Forelimb muscle (tissue), 1 donor: ENCODE measurements at places on chromosomes 6 and 20. TPM values are rescaled to one million over a fixed set of nuclear protein-coding genes. Genes with fewer than 3 reads are reported as not detected.

- DNase-seq, result no peak
Measured at GRCh38 chr6:37554480-37554819, 54.8 kb upstream of the CCDC167 start.

NUP43 gene
- 23.8 TPM for polyA plus RNA-seq

DNA sequence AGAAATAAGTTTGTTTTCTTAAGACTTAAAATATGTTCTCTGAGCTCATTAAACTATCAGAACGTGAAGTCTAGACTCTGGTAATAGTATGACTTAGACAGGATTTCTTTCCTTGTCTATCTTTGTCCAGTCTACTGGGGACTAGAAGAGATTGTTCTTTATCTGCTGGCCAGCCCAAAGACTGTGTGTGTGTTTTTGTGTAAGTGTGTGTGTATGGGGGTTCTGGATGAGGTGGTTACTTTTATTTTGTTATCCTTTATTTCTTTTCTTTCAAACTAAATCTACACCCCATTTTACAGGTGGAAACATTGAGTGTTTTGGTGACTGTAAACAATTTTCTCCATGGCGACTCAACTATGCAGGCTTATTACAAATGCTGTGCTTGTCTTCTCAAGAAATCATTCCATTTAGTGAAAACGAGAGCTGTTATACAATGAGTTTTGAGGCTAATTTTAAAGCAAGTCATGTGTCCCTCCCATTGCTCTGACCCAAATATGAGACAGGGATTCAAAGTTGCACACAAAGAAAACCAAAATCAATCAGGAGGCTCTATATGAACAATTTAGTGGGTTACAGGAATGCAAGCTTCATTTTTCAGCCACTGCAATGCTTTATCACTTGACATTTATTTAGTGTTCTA is 97.6 kb downstream of the ELOVL5 start:
- DNase-seq, result no peak

GRCh38 chr20:53513489-53514298 is 79.9 kb downstream of the ZNF217 start:
- no peak for DNase-seq

GRCh38 chr20:41163821-41164220 is 26.5 kb downstream of the PLCG1 start:
- DNase-seq, result no peak

- DNase-seq, result no peak
Measured at GRCh38 chr6:41092421-41093140, 19.8 kb downstream of the NFYA start.

PRDM13 gene
- not detected for polyA plus RNA-seq

- DNase-seq, result no peak
Measured at GRCh38 chr20:3847429-3847940, 851 bp downstream of the MAVS start.

DNA sequence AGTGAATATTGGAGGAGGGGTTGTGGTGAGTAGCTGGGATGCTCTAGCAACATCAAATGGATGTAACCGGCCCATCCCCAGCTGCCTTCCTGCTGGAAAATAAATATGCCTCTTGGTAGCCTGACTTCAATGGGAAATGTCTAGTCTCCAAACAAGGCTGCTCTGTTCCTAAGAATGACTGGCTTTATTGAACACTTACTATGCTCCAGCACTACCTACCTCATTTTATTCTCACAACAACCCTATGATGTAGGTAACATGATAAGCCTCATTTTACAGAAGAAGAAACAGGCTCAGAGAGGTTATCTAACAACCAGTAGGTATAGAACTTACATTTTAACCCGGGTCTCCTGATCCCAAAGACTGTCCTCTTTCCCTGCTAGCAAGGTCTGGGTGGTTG is 93.6 kb downstream of the FYN start:
- DNase-seq, result no peak

DNA sequence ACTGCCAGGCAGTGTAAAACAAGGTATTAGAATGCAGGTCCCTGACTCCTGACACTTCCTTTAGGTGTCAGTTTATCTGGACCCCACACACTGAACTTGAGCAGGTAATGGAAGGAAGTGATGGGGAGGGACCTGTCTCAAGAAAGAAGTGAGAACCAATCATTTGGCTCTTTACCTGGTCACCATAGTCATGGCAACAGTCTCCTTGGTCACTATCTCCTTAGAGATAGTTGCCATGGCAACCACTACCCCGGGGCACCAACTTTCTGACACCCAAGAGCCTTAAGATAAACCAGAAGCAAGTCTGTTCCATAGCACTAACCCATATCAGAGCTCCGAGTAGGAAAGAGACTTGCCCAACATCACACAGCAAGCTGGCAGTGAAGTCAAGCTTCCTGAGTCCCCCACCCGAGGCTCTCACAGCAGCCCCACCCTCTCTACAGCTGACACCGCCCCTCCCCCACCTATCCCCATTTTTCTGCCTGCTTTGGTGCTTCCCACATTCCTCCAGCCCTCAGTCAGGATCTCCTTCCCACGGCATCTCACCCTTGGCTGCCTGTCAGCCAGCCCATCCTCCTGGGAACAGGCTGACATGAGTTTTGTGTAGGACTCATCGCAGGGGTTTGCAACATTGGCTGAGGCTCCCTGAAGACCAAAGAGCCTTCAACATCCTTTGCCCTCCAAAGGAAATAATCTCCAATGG is 16.3 kb upstream of the HM13 start:
- no peak for DNase-seq

PACSIN1 gene
- polyA plus RNA-seq, result 1.1 TPM

DNA sequence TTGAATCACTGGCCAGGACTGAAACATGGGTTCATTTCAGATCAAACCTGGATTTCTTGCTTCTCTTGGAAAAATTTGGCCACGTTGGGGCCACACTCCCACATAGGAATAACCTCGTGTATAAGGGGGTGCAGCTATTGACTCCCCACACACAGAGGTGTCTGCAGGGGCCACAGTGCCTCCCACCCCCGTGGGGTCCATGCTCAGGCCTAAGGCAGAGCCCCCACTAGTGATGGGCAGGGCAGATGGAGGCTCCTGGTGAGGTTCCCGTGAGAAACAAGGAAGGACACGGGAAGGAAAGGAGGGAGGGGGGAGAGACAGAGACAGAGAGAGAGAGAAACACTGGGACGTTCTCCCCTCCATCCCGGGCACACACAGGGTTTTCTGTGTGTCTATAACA is 230.5 kb downstream of the ERMARD start:
- no peak for DNase-seq

DNA sequence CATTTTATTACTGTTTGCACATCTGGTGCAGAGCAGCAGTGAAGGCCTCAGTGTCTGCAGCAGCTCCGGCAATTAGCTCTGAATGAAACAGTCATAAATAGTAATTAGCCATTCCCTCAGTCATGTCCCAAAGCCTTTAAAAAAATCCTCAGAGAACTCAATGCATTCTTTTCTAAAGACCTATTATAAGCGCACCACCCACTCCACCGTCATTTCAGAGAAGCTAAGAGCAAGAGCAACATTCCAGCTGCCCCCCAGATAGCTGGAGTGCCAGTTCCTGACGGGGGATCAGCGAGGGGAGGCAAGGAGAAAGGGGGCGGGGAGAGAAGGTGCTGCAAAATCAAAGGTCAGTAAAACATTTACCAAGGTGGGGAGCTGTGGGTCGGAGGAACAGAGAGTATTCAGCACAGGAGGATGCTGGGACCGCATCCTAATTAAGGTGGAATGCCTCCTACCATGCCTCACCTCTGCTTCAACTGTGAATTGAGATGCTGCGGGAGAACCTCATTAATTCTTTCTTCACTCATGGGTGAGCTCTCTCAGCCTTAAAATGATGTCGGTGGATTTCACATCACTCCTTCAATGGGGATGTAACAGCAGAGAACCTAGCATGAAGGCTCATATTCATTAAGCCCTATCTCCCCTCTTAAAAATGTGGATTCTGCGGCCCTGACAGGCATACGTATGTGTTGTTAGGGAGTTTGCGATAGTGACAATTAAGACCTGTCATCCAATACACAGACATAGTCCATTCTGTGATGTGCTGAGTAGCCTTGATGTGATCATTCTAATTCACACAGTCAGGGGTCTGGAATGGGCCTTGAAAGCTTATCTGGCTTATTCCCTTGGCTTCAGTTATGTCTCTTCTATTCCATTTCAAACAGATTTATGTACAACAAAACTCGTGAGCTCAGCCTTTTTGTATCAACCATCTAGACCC is 469.5 kb upstream of the NRSN1 start:
- DNase-seq, result no peak

ZDHHC14 gene
- 4.1 TPM for polyA plus RNA-seq
